ENCODE measurements at places on chromosomes 13 and 19. TPM values are rescaled to one million over a fixed set of nuclear protein-coding genes. Genes with fewer than 3 reads are reported as not detected.

Gene FFAR2
- not detected for total RNA-seq

Gene ZNF358
- 6.0 TPM for total RNA-seq

Gene LYPD5
- 1.2 TPM for total RNA-seq

Gene ZNF221
- total RNA-seq: 1.0 TPM

Gene NLRP4
- not detected for total RNA-seq

Gene MBOAT7
- 112 TPM for total RNA-seq

Gene JUNB
- 411 TPM for total RNA-seq

Gene CLIP3
- 0.12 TPM for total RNA-seq

Gene DACT3
- 3.0 TPM for total RNA-seq

Gene VPS36
- 24.7 TPM for total RNA-seq

GRCh38 chr19:35048911-35049411 lies 7.4 kb downstream of the HPN start:
- no peak overlapping the region for H3K4me3 ChIP-seq
- H3K27me3 ChIP-seq: peaks cover 5% of the 10 kb centered on the region
- no peak for DNase-seq

- no peaks in the 10 kb centered on the region for H3K27me3 ChIP-seq
- H3K4me3 ChIP-seq: peak overlapping the region; percentile 96
- peak; percentile 59 for DNase-seq
Observed at GRCh38 chr19:3983936-3984583, 1.2 kb downstream of the EEF2 start.

DNA sequence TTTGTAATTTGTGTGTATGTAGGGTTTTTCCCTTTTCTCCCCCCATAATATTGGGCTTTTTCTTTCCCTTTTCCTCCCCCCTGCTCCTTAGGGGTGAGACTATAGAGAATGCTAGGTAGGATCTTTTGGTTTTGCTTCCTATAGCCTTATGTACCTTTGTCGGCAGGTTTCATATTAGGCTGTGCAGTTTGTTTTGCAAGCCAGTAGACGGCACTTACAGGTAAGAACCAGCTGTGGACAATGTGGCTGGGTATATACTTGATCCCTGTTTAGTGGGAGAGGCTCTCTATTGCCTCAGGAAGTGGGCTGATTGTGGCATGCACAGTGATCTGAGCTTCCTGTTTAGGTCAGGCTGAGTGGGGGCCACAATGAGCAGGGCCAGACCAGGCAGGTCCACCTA lies 359.2 kb upstream of the OBI1 start:
- H3K4me1 ChIP-seq: no peaks in the 10 kb centered on the region
- H3K27me3 ChIP-seq: peaks cover 3% of the 10 kb centered on the region
- DNase-seq: no peak
- no peak overlapping the region for H3K4me3 ChIP-seq
- no peaks in the 10 kb centered on the region for H3K36me3 ChIP-seq

DNA sequence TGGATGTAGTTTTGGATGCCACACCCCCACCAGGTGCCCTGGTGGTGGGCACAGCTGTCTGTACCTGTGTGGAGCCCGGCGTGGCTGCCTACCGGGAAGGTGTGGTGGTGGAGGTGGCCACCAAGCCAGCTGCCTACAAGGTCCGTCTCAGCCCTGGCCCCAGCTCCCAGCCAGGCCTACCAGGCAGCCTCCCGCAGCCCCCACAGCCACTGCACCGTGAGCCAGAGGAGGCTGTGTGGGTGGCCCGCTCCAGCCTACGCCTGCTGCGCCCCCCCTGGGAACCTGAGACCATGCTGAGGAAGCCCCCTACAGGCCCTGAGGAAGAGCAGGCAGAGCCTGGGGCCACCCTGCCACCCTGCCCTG lies 3.5 kb downstream of the CIC start:
- H3K4me1 ChIP-seq: peaks cover 46% of the 10 kb centered on the region
- no peak for DNase-seq
- no peak overlapping the region for H3K4me3 ChIP-seq
- peaks cover 23% of the 10 kb centered on the region for H3K36me3 ChIP-seq
- H3K27me3 ChIP-seq: no peaks in the 10 kb centered on the region

- peaks cover 2% of the 10 kb centered on the region for H3K27me3 ChIP-seq
- H3K36me3 ChIP-seq: no peaks in the 10 kb centered on the region
- no peak overlapping the region for H3K4me3 ChIP-seq
Observed at GRCh38 chr19:29001141-29001581, 211.8 kb downstream of the UQCRFS1 start.

GRCh38 chr19:39834287-39834841 lies 402 bp upstream of the DYRK1B start:
- no peak for DNase-seq
- H3K4me3 ChIP-seq: peak overlapping the region; percentile 50
- peak overlapping the region; percentile 74 for H3K27ac ChIP-seq
- H3K4me1 ChIP-seq: peaks cover 21% of the 10 kb centered on the region
- no peaks in the 10 kb centered on the region for H3K27me3 ChIP-seq
- peaks cover 53% of the 10 kb centered on the region for H3K36me3 ChIP-seq

- H3K27ac ChIP-seq: no peak overlapping the region
- H3K36me3 ChIP-seq: no peaks in the 10 kb centered on the region
- H3K4me3 ChIP-seq: no peak overlapping the region
- no peaks in the 10 kb centered on the region for H3K4me1 ChIP-seq
Observed at GRCh38 chr13:93562676-93563075, 336.1 kb downstream of the GPC6 start.

- no peaks in the 10 kb centered on the region for H3K36me3 ChIP-seq
- H3K27me3 ChIP-seq: no peaks in the 10 kb centered on the region
- peak; percentile 54 for DNase-seq
- no peak overlapping the region for H3K4me3 ChIP-seq
- peak overlapping the region; percentile 13 for H3K27ac ChIP-seq
- H3K4me1 ChIP-seq: peaks cover 52% of the 10 kb centered on the region
Observed at GRCh38 chr13:79457948-79458347, 23.0 kb upstream of the NDFIP2 start.

- no peak overlapping the region for H3K4me3 ChIP-seq
- H3K4me1 ChIP-seq: peaks cover 10% of the 10 kb centered on the region
- H3K27me3 ChIP-seq: no peaks in the 10 kb centered on the region
Observed at GRCh38 chr19:57302020-57302465, 18.2 kb upstream of the ZNF543 start.

DNA sequence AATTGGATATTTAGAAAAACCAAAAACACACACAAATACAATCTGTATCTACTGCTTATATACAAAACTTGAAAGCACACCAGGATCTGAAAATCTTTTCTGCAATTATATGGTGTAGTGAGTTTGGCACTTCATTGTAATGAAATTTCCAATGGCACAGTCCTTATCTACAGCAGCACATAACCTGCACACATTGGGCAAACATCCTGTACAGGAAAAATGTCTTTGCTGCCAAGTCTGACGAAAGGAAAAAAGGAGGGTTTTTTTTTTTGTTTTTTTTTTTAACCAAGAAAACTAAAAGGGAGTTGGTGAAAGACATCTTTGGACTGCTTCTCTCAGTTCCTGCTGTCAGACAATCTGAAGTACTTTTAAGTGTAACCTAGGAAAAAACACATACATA lies 107.8 kb downstream of the FOXO1 start:
- H3K4me1 ChIP-seq: peaks cover 60% of the 10 kb centered on the region
- no peak overlapping the region for H3K4me3 ChIP-seq
- no peak for DNase-seq
- H3K36me3 ChIP-seq: peaks cover 29% of the 10 kb centered on the region
- peak overlapping the region; percentile 71 for H3K27ac ChIP-seq

DNA sequence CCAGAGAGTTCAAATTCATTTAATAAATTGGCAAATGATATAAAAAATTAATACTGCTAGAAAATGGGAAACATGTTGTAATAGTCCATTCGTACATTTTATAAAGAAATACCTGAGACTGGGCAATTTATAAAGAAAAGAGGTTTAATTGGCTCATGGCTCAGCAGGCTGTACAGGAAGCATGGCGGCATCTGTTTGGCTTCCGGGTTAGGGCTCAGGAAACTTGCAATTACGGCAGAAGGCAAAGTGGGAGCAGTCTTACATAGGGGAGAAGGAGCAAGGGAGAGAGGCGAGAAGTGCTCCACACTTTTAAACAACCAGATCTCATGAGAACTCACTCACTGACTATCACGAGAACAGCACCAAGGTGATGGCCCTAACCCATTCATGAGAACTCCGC lies 512.0 kb downstream of the DACH1 start:
- H3K4me1 ChIP-seq: no peaks in the 10 kb centered on the region
- H3K27me3 ChIP-seq: no peaks in the 10 kb centered on the region
- no peak overlapping the region for H3K4me3 ChIP-seq
- no peaks in the 10 kb centered on the region for H3K36me3 ChIP-seq
- H3K27ac ChIP-seq: no peak overlapping the region

DNA sequence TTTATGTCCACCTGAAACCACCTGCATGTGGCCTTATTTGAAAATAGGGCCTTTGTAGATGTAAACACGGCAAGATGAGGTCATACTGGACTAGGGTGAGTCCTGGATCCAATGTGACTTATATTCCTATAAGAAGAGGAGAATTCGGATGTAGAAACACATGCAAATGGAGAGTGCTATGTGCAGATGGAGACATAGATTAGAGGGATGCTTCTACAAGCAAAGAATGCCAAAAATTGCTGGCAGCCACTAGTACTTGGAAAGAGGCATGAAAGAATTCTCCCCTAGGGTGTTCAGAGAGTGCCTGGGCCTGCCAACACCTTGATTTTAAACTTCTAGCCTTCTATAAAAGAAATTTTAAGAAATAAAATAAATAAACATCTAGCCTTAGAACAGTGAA lies 226.1 kb downstream of the RFC3 start:
- H3K4me1 ChIP-seq: no peaks in the 10 kb centered on the region
- no peak overlapping the region for H3K4me3 ChIP-seq

DNA sequence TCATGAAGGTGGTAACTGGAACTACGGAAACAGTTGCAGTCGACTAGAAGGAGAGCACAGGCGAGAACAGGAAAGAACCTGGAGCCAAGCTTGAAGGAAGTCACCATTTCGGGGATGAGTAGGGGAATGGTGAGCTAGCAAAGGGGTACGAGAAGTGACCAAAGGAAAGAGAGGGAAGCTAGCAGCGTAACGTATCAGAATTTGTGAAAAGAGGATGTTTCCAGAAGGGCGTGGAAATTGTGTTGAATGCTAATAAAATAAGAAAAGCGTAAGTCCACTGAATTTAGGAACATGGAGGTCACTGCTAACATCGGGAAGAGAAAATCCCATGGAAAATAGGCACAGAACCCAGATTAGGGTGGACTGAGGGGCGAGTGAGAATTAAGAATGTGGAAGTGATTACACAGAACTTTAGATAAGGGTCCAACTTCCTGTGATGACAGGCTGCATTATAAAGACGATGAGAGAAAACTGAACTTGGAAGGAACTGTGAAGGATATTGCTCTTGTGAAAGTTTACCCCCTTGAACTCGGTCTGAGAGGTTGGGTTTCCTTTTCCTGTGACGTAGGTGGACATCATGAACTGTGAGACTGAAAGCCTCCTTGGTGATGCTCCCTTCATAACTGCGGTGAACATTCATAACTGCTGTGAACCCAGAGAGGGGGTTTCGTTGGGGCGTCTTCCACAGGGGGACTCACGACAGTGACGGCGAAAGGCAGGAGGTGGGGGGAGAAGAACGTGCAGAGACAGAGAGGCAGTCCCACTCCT lies 2.0 kb upstream of the FFAR2 start:
- H3K36me3 ChIP-seq: no peaks in the 10 kb centered on the region
- peaks cover 37% of the 10 kb centered on the region for H3K4me1 ChIP-seq
- H3K27me3 ChIP-seq: peaks cover 16% of the 10 kb centered on the region
- no peak overlapping the region for H3K4me3 ChIP-seq
- H3K27ac ChIP-seq: no peak overlapping the region

DNA sequence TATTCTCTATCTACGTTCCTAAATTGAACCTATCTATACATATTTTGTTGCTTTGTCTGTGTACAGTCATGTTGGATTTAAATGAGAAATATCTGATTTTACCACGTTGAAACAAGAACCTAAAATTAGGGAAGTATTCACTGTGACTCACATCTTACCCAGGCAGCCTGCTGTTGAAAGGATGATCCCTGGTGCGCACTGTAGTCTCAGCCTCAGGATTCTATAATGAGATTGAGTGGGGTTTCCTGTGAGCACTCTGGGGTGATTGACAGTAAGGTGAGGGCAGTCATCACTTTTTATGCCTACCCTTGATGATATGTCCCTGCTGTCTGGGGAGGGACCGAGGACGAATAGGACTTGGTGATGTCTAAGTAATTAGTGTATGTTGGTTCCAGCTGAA lies 35.4 kb downstream of the PCCA start:
- peaks cover 5% of the 10 kb centered on the region for H3K4me1 ChIP-seq
- no peak overlapping the region for H3K4me3 ChIP-seq
- peaks cover 26% of the 10 kb centered on the region for H3K36me3 ChIP-seq
- no peaks in the 10 kb centered on the region for H3K27me3 ChIP-seq
- no peak overlapping the region for H3K27ac ChIP-seq

GRCh38 chr19:13978351-13979243 lies 26.3 kb downstream of the DCAF15 start:
- H3K36me3 ChIP-seq: peaks cover 8% of the 10 kb centered on the region
- H3K4me1 ChIP-seq: peaks cover 12% of the 10 kb centered on the region
- no peaks in the 10 kb centered on the region for H3K27me3 ChIP-seq

Data from activated CD4-positive, alpha-beta memory T cell treated with anti-CD3 and anti-CD28 coated beads for 36 hours (primary cell).